NCI-H1436 (cell line): ENCODE measurements at places on chromosomes 6 and 20.

- no peak for DNase-seq
These were observed 4.5 kb downstream of the CPNE5 start for GRCh38 chr6:36834576-36835341.

DNA sequence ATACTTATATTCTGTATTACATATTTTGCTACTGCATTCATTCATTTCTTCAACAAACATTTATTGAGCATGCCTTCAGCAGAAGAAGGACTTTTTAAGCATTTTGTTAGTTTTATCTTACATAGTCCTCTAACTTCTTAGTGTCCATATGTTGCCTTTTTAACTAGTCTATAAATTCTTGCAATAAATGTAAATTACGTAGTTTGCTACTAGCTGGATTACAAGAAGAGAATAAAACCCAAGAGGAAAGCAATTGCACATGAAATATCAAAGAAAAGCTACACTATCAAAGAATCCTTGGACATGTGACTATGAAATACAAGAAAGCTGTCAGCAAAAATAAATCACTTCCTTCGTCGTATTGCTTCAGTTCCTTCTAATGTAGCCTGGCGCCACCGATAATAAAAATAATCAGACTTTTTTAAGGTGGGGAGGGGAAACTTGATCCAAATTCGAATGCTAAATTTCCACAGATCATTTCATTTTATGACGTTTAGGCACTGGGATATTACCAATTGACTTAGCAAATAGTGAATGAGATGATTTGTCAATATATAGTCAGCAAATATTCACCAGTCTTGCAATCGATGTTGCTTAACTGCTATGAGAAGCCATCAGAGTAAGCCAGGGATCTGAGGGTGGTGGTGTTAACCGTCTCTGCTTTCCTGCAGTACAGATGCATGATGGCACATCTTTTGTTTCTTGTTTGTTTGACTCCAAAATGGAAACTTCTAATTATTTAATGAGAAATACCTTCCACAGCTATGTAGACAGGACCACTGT lies 258.7 kb upstream of the EXOC2 start:
- DNase-seq: no peak

GRCh38 chr6:36266913-36267644 lies 2.8 kb upstream of the PNPLA1 start:
- no peak for DNase-seq

GRCh38 chr20:4750381-4750780 lies 28.7 kb downstream of the PRND start:
- no peak for DNase-seq

DNA sequence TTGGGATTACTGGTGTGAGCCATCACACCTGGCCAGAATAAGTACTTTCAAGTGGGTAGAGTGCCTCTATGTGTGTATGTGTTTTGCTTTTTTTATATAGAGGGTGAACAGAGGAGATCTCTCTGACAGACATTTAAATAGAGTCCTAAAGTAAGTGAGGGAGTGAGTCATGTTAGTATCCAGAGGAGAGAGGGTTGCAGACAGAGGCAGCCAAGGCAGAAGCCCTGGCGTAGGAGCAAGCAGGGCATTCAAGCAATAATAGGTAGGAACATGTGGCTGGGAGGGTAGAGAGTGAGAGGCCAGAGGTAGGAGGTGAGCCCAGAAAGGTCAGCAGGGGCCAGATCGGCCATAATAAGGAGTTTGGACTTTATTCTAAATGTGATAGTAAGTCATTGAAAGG lies 48.9 kb downstream of the PHF20 start:
- no peak for DNase-seq

DNA sequence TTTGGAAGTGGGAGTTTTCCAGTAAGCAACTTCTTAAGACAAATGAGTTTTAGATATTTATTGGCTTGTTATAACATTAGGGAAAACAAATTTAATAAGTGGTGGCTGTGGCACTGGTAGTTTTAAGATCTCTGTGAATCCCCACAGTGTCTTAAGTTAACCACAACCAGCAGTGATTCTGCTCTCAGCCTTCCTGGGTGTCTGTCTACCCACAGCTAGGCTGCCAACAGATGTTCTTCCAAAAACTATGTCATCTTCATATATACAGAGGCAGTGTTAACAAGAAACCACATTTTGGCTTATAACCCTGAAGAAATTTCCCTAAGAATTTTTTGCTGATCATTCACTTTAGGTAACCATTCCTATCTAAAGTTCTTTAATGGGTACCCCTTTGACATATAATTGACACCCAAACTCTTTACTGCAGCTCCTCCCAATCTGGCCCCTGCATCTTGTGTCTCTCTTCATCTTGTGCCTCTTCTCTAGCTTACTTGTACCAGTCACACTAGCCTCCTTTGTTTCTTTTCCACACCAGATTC lies 52.7 kb downstream of the TOP1 start:
- DNase-seq: no peak

GRCh38 chr6:156752666-156753301 lies 24.4 kb upstream of the ARID1B start:
- DNase-seq: no peak

GRCh38 chr20:23095499-23095898 lies 9.4 kb upstream of the CD93 start:
- no peak for DNase-seq

DNA sequence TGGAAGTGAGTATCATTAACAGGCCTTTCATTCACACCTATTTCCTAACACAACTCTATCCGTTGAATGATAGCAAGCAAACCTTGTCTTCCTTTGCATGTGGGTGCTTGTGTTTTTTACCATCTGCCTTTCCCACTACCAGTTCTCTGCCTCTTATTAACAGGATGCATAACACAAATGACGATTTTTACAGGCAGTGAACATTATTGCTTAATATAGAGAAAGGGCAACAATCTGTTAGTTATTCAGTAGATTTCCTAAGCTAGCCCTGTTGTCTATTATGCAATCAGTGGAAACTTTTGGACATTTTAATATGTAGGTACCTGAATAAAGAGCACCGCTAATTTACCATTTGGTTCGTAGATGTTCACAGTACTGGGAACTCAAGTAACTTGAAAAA lies 348.8 kb upstream of the PLCB4 start:
- no peak for DNase-seq

DNA sequence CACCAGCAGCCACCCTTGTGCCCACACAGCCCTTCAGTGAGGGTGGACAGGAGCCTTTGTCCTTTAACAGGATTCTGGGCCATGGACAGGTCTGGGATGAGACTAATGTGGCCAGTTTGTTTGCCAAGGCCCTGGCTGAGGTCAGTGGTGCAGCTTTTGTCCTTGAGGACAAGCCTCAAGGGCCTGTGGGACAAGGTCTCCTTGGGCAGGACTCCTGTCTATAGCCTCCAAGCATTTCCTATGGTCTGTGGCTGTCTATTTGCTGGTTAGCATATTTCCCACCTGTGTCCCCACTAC lies 44.1 kb downstream of the SUN5 start:
- no peak for DNase-seq

DNA sequence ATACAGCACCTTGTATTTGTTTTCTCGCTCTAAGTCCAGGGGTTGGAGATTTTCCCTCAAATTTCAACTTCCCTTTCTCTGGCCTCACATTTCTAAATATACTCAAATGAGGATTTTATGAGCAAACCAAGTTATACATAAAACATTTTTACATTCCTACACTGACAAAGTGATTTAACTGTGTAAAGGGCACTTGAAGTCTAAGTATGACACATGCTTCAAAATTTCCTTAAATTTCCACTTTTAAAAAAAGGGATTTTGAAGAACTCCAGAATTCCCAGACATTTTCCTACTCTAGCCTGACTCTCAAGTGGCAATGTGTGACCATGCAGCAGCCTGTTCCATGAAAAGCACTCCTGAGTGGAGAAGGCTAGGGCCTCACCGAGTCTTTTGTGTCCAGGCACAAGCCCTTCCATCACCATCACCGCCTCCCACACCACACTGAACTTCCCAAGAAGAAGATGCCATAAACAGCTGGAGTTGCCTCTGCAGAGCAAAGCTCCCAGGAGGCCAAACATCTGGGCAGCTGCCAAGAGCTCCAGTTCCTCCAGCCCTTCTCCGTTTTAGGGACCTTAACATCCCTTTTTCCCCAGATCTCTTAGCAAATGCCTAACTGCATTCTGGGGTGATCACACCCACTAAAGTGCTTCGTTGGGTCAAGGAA lies 68.9 kb downstream of the NCR2 start:
- no peak for DNase-seq

DNA sequence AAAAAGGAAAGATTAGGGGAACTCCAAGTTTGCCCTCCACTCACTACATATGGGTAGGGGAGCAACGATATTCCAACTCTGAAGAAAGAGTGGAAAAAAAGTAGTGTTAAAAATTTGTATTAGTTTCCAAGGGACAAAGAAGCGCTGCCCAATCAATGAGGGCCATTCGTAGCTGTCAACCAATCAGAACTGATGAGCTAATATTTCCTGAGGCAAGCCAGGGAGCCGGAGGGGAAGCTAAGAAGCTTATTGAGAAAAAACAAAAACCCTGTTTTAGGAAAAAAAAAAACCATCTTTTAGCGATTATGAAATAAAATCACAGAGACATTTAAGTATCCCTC lies 59.5 kb downstream of the TRIM38 start:
- DNase-seq: peak; percentile 79

DNA sequence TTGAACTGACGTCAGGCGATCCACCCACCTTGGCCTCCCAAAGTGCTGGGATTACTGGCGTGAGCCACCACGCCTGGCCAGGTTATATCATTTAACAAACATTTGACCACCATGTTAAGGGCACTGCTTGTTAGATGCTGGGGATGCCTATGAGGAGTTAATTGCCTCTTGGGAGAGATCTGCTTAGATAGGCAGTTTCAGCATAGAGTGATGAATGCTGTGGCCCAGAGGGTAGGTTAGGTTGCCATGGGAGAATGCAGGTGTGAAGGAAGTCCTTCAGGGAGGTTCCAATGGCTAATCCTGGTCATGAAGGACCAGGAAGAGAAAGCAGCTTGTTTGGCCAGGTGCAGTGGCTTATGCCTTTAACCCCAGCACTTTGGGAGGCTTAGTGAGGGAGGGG lies 17.0 kb downstream of the PHF20 start:
- no peak for DNase-seq

DNA sequence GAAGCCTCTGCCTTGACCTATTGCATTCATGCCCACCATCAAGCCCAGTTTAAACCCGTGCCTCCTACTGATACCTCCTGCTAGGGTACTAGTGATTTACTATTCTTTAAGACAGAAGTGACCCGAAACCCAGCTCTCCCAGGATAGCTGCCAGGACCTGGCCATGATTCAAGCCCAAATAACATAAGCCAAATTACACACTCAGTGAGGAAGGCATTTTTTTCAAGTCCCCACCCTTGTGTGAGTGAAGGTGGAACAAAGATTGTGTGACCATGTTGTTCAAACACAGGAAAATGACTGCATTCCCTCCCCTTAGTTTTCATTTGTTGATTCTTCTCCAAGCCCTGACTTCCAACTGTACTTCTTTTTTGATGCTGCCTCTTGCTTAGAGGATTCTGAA lies 3.7 kb upstream of the KAT14 start:
- no peak for DNase-seq

GRCh38 chr20:3728876-3729275 lies 3.6 kb upstream of the HSPA12B start:
- DNase-seq: no peak

- DNase-seq: no peak
These were observed 206.3 kb downstream of the QKI start for GRCh38 chr6:163620670-163621330.

DNA sequence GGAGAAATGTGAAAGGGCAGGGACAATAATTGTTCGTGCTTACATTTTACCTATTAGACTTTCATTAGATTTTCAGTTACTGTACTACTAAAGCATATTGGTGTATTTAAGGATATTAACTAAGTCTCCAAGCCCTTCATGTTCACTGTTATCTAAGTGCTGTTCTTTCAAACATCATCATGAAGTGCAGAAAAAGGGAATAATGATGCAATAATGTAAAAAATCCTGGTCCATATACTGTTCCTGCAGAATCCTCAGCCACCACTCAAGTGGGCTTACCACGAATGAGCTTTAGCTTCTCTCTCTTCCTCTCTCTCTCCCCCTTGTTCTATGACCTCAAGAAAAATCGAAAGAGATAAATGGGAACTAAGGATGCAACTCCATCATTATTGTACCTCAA lies 600.7 kb downstream of the UTRN start:
- DNase-seq: no peak

- DNase-seq: no peak
These were observed 388.9 kb upstream of the MAP3K7 start for GRCh38 chr6:90975741-90976140.
